ENCODE measurements at places on chromosomes 6 and 20.

GRCh38 chr20:61801428-61801827 is 264.3 kb downstream of the TAF4 start:
- no peak for DNase-seq

DNA sequence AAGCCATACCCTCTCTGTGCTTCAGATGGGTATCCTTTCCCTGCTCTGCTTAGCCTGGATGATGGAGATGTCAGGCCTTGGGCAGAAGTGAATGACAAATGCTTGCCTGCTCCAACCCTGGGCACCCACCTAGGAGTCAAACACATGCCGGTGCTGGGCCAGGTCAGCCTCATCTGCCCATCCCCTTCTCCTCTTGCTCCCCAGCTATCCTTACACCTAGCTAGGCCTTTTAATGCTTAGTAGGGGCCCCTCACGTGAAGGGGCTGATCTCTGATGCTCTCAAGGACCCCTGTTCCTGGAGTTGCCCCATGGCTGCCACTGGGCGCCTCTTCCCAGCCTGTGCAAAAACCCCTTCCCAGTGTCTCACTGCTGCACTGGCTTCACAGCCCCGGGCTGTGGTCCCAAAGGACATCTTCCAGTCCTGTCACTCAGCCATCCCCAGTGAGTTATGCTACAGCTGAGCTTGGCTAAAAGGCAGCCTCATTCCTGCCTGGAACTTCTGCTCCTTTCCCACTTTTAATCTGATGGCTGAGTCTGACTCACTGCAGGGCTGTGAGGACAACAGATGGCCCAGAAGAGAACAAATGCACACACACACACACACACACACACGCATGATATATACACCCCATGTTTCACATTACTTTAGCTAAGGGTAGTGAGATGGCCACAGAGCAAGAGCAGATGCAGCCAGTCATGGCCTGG is 12.8 kb upstream of the SDCBP2 start:
- DNase-seq = no peak

- no peak for DNase-seq
Measured at GRCh38 chr6:163501026-163501425, 86.5 kb downstream of the QKI start.

GRCh38 chr6:108168501-108169463 is 3.0 kb downstream of the NR2E1 start:
- DNase-seq = no peak

DNA sequence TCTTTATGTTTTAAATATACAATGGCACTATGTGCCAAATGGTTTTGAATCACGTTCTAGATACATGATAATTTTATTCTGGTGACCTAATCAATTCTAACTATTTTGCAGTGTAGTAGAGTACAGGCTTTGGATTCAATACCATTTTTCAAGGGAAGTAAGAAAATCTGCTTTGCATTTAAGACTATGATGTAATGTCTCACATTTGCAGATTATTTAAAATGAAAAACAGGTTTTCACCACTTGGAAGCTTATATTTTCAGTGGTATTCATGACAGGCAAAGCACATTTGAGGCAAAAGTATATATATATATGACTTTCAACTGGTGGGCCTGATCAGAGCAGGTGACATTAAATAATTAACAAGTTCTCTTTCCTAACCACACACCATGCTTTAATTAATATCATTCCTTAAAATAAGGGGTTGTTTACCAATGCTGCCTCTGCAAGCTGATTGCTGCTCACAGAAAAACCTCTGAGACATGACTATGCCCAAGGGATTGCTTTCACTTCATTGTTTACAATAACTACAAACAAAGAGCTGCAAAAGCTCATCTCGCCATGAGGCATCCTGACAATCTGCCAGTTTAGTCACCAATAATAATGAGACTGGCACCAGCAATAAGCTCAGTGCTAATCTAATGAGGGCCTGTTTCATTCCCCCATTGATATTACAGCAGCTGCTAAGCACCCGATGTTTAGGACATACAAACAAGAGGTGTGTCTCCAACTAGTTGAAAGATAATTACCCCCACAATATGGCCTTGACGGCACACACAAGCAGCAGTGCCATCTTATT is 1176.0 kb upstream of the GJE1 start:
- DNase-seq = no peak

DNA sequence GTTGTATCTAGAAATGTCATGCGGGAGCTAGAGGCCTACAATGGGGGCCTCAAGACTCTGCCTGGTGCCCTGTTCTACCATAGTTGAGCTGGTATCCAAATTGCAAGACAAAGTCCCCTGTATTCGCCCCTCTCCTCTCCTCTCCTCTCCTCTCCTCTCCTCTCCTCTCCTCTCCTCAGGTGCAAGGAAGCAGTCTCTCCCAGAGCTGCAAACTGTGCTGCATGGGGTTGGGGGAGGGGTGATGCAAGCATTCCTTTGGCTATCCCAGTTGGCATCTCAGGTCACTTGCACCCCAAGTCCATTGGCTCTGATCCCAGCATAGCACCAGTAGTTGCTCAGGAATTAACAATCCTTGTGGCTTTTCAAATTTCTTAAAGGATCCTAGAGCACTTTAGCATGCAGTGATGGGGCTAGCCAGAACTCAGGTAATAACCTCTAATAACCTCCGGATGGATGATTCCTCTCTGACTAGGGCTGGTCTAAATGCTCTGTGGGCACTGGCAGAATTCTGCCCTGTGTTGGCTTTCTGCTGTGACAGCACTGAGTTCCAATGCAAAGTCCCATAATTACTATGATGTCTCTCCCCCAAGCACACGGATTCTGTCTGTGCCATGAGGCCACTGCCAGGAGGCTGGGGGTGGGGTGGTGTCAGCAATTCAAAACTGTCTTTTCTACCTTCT is 35.3 kb downstream of the TAF11 start:
- no peak for DNase-seq

DNA sequence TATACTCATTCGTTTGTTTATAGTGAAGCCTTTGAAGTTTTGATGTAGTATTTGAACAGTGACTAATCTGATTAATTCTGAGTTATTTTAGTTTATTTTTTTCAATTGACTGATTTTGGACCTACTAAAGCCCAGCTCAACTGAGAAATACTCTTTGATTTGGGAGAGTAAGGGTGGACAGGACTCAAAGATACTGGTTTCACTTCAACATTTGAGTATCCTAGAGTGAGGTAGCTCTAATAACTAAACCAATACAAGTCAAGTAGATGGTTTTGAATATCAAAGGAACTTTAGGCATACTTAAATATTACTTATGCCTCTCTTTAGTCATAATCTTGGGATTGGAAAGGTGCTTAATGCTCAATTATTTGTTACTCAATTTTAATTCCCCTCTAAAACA is 65.6 kb downstream of the ZNF292 start:
- DNase-seq = no peak
